ENCODE measurements at places on chromosomes 2 and 18. TPM values are rescaled to one million over a fixed set of nuclear protein-coding genes. Genes with fewer than 3 reads are reported as not detected.

GRCh38 chr2:117985092-117985491 lies 28.8 kb downstream of the CCDC93 start:
- DNase-seq = no peak

- no peak for DNase-seq
These were observed 9.8 kb upstream of the ARHGEF4 start for GRCh38 chr2:130826821-130827501.

DNA sequence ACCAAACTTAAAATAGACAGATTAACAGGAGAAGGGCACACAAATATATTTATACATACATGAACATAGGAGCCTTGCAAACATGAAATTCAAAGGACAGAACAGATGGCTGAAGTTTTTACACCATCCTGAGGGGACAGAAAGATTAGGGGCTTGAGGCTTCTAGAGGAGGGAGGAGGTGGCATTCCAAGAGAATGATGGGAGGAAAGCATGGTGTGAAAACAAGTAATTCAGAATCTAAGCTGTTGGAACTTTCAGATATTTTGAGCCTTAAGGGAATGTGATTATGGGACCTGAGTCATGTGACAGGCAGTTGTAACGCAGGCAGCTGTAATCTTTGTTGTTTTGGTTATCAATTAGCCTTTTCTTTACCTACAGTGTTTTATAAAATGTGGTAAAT lies 225.2 kb upstream of the SPOPL start:
- DNase-seq = no peak

DNA sequence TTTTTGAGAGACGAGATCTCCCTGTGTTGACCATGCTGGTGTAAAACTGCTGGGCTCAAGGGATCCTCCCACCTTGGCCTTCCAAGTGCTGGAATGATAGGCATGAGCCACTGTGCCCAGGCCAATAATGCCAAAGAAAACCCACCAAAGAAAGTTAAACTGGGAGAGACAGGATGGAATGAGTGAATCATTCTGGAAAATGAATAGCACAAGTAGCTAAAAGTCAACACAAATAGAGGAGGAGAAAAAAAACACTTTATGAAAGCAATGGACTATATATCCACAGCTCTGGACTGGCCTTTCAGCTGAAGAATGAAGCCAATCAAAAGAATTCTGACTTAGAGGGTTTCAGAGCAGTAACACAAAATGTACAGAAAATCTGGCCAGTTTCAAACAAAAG lies 23.9 kb downstream of the IAH1 start:
- DNase-seq = no peak

The DNAJC5G gene
- total RNA-seq = not detected

The SYT4 gene
- not detected for total RNA-seq

DNA sequence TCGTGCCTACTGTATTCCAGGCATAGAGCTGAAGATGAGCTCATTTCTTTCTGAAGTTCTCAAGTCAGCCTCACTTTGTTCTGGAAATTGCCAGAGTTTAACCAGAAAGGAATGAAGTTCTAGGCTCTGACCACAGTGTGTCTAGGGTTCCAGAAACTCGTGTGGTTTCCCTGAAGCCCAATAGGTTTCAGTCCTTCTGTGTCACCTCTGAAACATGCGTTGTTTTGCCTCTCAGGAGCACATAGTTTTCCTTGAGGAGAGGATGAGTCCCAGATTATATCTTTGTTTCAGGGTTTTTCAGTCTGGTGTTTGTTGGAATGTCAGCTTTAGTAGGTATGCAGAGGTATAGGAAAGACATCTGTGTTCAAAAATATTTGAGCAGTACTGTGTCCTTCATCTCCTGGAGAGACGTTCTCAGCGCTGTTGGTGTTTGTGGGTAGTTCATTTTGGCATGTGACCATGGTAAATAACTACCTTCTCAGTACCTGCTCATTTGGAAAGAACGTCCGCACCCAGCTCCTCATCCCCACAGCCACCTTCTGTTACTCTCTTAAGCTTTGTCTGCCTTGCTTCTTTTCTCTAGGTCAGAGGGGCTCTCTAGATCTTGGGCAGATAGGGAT lies 56.6 kb downstream of the RALBP1 start:
- DNase-seq = no peak

The EFHD1 gene
- total RNA-seq = not detected

- peak; percentile 38 for DNase-seq
These were observed 17.7 kb downstream of the RPIA start for GRCh38 chr2:88709181-88709631.

Measured in foreskin keratinocyte (primary cell).